ENCODE measurements at places on chromosomes 7 and 10. TPM values are rescaled to one million over a fixed set of nuclear protein-coding genes. Genes with fewer than 3 reads are reported as not detected.

The PLAU gene
- total RNA-seq, result 56.8 TPM

The HUS1 gene
- 20.5 TPM for total RNA-seq

The SDK1 gene
- 4.9 TPM for total RNA-seq

The NPS gene
- not detected for total RNA-seq

The KBTBD2 gene
- total RNA-seq, result 18.0 TPM

The PROSER2 gene
- 4.7 TPM for total RNA-seq

The ARPC1B gene
- total RNA-seq, result 288 TPM

The C7orf57 gene
- total RNA-seq, result not detected

The MYL10 gene
- total RNA-seq, result not detected

The ADAM8 gene
- 1.2 TPM for total RNA-seq

The NET1 gene
- total RNA-seq, result 15.9 TPM

The ZNF398 gene
- 8.6 TPM for total RNA-seq

The IFIT1 gene
- 12.3 TPM for total RNA-seq

The CPA4 gene
- 28.1 TPM for total RNA-seq

The ZDHHC16 gene
- 54.3 TPM for total RNA-seq

The RAB19 gene
- not detected for total RNA-seq

The CAMK2B gene
- not detected for total RNA-seq
